ENCODE measurements at places on chromosomes 12 and 14.

GRCh38 chr14:39383026-39383660 lies 49.1 kb downstream of the FBXO33 start:
- DNase-seq = no peak

GRCh38 chr14:56821177-56821576 lies 10.9 kb upstream of the OTX2 start:
- no peak for DNase-seq

GRCh38 chr12:26461776-26462175 lies 266.4 kb downstream of the SSPN start:
- DNase-seq = no peak

GRCh38 chr12:111597831-111598636 lies 1.1 kb downstream of the ATXN2 start:
- DNase-seq = peak; percentile 20

GRCh38 chr14:29738056-29738455 lies 189.6 kb downstream of the PRKD1 start:
- DNase-seq = no peak

DNA sequence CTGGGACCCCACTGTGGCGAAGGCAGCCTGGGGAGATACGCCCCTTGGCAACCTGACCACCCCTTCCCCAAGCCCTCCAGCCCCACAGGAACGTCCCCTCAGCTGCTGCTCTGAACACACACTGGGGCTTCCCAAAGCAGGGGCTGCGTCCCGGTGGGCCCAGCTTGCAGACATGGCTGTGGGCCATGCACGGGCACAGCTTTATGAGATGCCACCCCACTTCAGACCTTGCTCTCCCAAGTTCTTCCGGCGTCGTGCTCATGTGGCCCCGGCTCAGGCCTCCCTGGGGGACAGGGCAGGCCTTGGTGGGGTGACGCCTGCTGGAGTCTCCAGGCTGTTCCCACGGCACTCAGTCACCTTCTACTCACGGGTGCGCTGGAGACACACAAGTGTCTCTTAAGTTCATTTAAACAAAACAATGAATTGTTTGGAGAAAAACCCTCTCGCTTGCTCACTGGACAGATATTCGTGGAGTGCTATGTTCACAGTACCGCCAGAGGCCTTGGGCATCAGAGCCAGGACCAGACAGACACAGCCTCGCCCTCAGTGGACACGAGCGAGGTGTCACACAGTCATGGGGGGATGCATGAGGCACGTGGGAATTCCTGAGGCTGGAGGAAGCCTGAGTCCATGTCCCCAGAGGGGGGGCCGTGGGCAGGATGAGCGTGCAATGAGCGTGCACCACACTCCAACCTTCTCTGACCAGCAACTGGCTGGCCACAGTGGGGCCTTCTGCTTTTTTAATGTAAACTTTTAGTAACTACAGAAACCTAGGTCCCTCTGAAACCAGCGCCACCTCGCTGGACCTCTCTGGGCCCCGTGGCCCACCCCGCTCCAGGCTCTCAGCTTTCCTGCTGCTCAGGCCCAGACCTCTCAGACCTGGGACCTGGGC lies 4.3 kb downstream of the GALNT9 start:
- DNase-seq = no peak

Measured in activated gamma-delta T cell treated with Interleukin-2 at 50 U/mL for 16 hours (primary cell).